ENCODE measurements at places on chromosomes 7 and 10.

- no peak for DNase-seq
Observed at GRCh38 chr10:131477457-131478121, 166.1 kb upstream of the TCERG1L start.

DNA sequence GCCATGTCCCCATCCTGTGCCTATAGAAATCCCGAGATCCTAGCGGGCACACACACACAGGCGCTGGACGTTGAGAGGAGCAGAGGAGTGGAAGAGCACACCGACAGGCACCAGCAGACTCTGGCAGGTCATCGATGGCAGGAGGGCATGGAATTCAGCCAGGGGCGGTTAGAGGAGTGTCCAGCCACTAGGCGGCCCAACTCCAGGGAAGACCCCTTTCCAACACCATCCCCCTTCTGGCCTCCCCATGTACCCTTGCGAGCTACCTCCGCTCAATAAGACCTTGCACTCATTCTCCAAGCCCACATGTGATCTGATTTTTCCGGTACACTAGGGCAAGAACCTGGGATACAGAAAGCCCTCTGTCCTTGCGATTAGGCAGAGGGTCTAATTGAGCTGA lies 356.0 kb upstream of the DPP6 start:
- no peak for DNase-seq

- no peak for DNase-seq
Observed at GRCh38 chr10:129883626-129884397, 80.3 kb downstream of the EBF3 start.

DNA sequence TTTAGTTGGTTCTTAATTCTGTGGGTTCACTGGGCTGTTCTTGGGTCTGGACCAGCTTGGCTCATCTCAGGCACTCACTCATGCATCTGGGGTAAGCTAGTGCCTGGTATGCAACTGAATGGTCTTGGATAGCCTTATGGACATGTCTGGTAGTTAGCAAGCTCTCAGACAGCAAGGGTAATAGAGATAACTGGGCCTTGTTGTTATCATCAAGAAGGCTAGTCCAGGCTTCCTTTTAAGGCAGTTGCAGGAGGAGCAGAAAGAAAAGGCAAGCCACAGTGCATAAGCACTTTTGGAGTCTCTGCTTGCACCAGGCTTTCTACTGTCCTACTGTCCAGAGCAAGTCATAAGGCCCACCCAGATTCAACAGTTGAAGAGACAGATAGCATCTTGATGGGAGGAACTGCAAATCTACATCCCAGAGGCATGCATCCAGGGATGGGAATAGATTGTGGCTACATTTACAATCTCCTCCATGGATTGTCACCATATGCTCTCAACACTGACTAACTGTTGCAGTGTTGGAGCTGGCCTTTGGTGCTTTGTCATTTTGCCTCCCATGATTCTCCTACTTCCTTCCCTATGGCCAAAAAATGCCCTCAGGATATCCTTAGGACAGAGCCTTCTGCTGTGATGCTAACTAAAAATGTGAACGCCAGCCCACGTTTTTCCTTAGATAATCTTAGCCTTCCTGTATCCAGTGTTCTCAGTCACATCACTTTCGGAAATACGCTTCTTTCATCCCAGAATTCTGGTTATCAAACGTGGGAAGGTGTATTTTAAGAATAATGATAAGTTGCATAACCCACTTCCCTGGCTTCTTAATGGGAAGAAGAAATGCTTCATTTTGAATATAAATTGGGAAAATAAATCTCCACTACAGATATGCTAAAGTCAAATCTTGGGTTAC lies 3.6 kb downstream of the GIMAP4 start:
- no peak for DNase-seq

- DNase-seq, result peak; percentile 29
Observed at GRCh38 chr10:67818323-67818722, 19.7 kb downstream of the DNAJC12 start.

GRCh38 chr7:95520136-95520535 lies 34.4 kb downstream of the ASB4 start:
- DNase-seq, result no peak

GRCh38 chr7:38052786-38053185 lies 125.3 kb upstream of the STARD3NL start:
- no peak for DNase-seq

DNA sequence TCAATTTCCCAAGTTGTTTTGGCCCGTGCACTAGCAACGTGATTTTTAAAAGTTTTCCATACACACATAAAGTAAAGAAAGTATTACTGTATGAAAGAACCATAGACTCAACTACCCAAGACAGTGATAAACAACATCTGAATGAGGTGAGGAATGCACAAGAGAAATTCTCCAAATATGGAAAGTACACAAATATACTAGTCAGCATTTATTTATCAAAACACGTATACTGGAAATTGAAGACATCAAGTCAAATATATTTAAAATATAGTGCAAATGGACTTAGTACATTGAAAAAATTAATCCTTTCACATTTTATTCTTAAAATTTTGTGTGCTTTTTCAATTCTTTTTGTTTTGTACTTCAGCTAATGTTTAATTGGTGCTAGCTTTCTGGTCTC lies 143.6 kb downstream of the ARL4A start:
- no peak for DNase-seq

GRCh38 chr10:78318305-78318704 lies 284.6 kb downstream of the RPS24 start:
- no peak for DNase-seq

DNA sequence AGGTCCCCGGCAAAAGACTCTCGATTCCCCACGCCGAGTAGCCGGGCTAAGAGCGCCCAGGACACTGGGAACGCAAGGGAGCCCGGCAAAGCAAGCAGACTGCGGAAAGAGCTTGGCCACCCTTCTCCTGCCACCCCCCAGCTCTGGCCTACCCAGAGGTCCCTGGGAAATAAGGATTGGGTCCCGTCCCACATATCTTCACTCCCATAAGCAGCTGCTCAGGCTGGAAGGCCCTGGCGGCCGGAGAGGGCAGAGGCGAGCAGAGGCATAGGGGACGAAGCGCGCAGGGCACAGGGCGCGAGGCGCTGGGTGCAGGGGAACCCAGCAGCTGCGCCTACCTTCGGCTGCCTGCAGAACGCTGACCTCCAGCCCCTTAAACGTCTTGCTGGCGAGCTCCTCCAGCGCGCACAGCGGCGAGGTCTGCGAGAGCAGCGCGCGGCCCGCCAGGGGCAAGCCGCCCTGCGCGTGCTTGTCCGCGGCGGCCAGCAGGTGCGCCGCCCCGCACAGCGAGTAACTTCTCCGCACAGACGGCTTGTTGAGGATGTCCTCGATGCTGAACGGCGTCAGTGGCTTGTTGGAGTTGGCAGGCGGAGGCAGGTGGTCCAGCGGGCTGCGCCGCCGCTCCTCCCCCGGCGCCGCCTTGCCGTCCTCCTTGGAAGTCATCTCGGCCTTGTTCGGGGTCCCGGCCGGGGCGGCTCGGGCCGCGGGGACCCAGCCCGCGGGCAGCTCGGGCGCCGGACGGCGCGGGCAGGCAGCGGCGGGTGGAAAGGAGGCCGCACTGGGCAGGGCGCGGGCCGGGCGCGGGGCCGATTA lies 904 bp downstream of the LBX1 start:
- no peak for DNase-seq

DNA sequence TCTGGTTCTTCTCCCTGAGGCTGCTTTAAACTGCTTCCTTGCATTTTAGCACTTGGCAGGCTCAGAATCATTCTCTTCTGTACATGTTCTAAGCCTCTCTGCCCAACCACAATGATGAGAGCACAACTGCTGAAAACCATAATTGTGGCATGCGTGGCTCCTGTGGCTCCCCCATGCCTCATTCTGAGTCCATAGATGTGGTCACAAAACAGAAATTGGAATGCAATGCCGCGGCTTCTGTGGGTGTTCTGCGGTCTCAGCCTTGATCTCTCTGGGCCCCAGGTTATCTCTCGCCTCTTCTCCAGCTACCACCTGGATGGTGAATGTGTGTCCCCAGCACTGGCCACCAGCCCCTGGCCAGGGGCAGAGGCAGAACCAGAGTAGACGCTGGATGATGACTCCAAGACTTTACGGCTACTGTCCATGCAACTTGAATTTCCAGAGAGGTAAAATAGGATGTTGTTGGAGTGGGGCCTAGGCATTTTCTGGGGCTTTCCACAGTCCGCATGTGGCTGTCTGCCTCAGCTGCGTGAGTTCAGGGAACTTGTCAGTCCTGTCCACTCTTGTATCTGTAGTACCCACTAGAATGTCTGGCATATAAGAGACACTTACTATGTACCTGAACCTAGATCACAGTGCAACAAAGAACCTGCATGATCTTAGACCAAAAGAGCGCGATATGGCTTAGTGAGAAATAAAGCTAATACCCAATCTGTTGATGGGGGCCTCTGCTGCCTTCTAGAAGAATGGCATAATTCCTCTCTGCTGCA lies 52.4 kb upstream of the ADRB1 start:
- DNase-seq, result no peak

GRCh38 chr7:156578978-156579430 lies 61.6 kb upstream of the RNF32 start:
- no peak for DNase-seq

- no peak for DNase-seq
Observed at GRCh38 chr10:129744134-129745111, 219.7 kb downstream of the EBF3 start.

- DNase-seq, result no peak
Observed at GRCh38 chr7:9264395-9264794, 831.0 kb downstream of the NXPH1 start.

DNA sequence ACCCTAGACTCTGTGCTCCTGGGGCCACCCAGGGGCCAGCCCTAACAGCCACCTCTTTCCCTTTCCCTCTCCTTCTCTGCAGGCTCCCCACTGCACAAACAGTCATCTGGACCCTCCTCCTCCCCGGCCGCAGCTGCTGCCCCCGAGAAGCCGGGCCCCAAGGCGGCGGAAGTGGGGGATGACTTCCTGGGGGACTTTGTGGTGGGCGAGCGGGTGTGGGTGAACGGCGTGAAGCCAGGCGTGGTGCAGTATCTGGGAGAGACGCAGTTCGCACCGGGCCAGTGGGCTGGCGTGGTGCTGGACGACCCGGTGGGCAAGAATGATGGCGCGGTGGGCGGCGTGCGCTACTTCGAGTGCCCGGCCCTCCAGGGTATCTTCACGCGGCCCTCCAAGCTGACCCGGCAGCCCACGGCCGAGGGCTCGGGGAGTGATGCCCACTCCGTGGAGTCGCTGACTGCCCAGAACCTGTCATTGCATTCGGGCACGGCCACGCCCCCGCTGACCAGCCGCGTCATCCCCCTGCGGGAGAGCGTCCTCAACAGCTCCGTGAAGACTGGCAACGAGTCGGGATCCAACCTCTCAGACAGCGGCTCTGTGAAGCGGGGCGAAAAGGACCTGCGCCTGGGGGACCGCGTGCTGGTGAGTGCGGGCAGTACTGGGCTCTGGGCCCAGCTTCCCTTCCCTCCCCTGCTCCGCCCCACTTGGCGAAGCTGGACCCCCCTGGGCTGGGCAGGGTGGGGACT lies 49.3 kb downstream of the CLIP2 start:
- DNase-seq, result no peak

DNA sequence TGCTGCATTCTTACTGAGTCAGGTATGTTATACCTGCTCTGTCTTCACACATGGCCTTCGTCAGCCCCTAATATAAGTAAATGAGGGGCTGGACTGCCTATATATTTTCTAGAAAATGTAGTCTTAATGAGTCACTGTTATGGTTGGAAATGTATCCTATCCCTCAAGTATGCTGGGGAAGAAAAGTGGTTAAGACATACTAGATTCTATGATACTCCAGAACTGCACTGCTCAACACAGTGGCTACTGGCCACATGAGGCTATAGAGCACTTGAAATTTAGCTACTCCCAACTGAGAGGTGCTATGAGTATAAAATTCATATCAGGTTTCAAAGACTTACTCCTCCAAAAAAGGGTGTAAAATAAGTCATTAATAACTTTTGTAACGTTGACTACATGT lies 104.3 kb upstream of the STEAP1B start:
- no peak for DNase-seq

GRCh38 chr10:58712982-58713381 lies 200.3 kb downstream of the BICC1 start:
- no peak for DNase-seq

- no peak for DNase-seq
Observed at GRCh38 chr10:125003146-125003900, 61.4 kb downstream of the ZRANB1 start.

- no peak for DNase-seq
Observed at GRCh38 chr10:69567920-69568319, 5.3 kb downstream of the NEUROG3 start.

DNA sequence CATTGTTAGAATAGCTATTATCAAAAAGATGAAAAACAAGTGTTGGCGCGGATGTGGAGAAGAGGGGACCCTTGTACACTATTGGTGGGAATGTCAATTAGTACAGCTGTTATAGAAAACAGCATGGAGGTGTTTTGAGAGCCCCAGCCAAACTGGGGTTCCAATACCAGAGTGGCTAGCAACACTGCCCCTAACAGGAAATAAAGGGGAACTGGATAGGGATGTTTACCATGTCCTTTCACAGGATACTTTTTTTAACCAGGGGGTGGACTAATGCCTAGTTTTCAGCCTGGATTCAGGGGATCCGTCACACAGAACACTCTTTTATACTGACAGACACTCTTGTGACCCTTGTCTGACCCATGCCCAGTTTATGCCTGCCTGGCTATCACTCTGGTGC lies 6.9 kb upstream of the GSTK1 start:
- DNase-seq, result no peak

- DNase-seq, result no peak
Observed at GRCh38 chr10:18271491-18271890, 131.3 kb downstream of the CACNB2 start.

DNA sequence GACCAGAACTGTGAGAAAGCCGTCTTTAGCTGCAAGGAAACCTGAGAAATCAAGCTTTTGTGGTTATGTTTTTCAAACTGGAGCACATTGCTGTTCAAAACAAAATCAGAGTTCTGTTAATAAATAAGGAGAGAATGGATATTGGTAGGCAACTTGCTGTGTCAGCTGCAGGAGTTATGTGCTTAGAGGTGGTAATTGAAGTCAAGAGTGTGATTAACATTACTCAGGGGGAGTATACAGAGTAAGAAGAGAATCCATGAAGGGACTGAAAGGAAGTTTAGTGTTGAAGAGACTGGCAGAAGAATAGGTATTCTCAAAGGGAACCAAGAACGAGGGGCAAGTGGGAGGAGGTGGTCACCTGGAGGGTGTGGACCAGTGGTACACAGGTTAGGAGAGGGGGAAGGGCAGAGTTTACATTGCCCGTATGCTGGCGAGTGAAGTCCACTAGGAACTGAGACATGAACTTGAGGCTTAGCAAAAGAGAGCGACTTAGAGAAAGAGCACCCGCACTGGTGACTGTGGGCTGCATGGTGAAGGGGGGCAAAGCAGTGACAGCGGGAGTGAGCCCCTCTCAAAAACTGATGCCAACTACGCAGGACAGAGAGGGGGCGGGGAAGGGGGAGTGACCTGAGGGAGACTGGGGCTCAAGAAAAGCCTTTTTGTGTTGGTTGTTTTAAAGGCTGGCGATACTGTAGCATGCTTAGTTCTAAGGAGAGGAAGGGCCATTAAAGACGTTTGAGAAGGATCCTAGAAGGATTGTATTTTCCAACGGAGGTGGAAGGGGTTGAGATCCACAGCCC lies 80.0 kb downstream of the SDK1 start:
- no peak for DNase-seq
